ENCODE measurements at places on chromosomes 7 and 10. TPM values are rescaled to one million over a fixed set of nuclear protein-coding genes. Genes with fewer than 3 reads are reported as not detected.

PPP1R3C gene
- total RNA-seq = 3.0 TPM

DNA sequence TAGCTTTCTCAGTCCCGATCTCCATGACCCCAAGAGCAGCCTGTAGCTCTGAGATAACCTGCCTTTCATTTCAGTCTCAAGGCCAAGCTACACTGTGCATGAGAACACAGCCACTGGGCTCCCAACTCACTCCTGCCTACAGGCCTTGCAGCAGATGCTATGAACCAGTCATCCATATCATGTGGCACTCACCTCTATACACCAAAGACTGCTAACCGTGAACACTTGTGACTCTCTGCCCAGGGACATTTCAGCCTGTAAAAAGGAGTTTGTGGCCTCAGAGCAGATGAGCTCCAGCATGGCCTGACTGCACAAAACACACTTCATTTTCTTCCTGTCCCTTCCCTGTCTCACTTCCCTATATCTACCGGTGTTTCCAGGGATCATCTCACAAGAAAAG, 56.9 kb upstream of the NPY start:
- DNase-seq = no peak

PRF1 gene
- total RNA-seq = 4.0 TPM

DNA sequence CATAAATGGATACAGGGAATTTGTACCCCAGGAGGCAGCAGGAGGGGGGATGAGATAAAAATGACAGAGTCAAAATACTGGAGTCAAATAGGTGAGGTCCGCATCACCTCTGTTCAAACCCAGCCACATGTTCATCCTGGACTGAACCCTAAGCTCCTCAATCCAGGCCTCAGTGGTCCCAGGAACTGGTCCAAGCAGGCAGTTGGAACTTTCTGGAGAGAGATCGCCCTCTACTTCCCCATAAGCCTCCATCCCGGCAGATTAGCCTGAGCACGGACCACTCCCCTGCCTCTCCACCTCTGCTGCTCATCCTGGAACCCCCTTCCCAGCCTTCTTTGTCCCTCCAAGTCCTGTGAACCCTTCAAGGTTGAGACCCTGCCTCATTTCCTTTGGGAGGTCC, 959.7 kb upstream of the ZNF722 start:
- DNase-seq = peak; percentile 11

DNA sequence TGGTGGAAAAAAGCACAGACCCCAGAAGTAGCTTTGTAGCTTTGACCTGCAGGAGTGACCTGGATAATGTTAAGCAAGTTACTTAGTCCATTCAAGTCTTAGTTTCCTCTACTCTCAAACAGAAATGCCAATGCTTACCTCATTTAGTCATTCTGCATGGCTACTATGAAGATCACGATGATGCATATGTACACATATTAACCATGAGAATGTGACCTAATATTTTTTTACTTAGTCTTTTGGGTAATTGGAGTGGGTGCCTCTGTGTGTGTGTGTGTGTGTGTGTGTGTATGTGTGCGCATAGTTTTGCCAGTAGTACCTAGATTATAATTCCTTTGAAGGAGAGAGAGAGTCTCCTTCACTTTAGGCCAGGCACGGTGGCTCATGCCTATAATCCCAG, 95.8 kb downstream of the NRP1 start:
- no peak for DNase-seq

ADAM12 gene
- total RNA-seq = 77.9 TPM

GIMAP6 gene
- 46.6 TPM for total RNA-seq

ASZ1 gene
- total RNA-seq = not detected

PCGF5 gene
- total RNA-seq = 38.6 TPM

DNA sequence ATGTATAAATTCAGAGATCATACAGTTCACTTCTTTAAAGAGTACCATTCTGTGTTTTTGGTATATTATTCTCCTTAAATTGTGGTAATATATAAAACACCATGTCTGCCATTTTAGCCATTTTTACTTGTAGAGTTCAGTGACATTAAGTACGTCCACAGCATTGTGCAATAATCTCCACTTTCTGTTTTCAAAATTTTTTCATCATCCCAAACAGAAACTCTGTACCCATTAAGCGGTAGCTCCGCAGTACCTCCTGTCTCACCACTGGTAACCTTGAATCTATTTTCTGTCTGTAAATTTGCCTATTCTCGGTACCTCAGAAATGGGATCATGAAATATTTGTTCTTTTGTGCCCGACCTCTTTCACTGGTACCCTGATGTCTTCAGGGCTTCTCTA, 60.3 kb downstream of the CAMK1D start:
- no peak for DNase-seq

MAT1A gene
- total RNA-seq = 0.13 TPM

DNA sequence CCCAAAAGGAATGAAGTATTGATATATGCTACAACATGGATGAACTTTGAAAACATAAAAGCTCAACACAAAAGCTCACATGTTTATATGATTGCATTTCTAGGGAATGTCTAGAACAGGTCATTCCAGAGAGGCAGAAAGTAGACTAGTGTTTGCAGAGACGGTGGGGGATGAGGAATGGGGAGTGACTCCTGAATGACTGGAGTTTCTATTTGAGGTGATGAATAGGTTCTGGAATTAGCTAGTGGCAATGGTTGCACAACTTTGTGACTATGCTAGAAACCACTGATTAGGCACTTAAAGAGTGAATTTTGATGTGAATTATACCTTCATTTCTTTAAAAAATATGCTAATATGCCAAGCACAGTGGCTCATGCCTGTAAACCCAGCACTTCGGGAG, 6.9 kb downstream of the KPNA7 start:
- DNase-seq = no peak

GRCh38 chr7:68671046-68671445, 927.2 kb upstream of the AUTS2 start:
- DNase-seq = no peak

DNA sequence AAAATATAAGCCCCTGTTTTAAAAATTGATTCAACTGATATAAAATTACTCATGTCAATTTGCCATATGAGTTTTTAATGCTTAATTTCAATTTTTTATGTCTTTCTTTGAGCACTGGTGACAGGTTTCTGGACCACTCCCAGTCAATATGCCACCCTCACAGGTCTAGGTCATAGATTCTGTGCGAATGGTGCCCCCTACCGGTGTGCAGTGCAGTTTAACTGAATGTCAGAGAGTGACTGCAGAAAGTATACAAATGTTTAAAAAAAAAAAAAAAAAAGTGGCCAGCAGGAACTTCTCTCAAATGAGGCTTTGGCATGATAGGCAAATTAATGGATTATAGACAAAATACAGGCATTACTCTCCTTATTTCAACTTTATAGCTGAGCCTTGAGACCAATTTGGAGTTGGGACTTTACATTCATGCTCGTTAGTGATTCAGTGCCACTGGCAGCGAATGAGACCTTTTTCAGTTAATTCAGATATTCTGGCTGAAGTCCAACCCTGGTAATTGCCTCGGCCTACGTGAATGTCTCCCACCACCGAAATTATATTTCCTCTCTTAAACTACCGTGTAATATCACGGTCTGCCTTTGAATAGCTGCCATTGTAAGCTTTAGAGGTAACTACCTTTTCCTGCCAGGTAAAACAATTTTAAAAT, 427.6 kb downstream of the PHTF2 start:
- no peak for DNase-seq

DNA sequence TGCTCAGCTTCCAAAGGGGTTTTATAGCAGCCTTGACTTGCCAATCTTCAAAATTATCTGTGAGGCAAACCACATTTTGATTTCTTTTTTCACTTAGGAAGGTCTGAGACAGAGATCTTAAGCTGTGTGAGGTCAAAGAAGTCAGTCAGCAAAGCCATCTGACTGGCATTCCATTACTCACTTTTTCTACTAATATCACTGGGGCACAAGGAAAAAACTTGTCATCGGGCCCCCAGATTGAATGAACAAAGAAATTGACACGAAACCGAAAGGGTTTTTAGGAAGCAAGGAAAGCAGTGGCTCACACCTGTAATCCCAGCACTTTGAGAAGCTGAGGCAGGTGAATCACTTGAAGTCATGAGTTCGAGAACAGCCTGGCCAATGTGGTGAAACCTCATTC, 78.5 kb upstream of the FRMD4A start:
- no peak for DNase-seq

NKX1-2 gene
- total RNA-seq = not detected

- DNase-seq = no peak
Observed at GRCh38 chr7:134454277-134454676, 4.6 kb downstream of the AKR1B1 start.
